AG09309 (cell line): ENCODE measurements at places on chromosomes 12 and 14.

GRCh38 chr12:57477710-57478681, 1.7 kb downstream of the ARHGAP9 start:
- no peak for DNase-seq

DNA sequence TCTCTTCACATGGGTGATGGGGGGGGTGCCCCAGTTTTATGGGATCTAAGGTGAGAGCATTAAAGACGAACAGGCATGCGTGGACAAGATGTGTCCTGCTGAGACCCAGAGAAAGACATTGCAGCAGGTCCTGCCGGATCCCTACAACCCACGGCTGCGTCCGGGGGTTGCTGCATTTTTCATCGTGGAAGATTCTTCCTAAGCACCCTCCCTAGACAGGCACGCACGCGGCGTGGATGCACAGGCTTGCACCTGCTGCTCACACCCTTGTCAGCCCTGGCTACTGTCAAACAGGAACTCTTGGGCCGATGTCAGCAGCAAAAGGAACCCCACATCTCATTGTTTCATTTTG, 280.6 kb upstream of the RTL1 start:
- DNase-seq = no peak

DNA sequence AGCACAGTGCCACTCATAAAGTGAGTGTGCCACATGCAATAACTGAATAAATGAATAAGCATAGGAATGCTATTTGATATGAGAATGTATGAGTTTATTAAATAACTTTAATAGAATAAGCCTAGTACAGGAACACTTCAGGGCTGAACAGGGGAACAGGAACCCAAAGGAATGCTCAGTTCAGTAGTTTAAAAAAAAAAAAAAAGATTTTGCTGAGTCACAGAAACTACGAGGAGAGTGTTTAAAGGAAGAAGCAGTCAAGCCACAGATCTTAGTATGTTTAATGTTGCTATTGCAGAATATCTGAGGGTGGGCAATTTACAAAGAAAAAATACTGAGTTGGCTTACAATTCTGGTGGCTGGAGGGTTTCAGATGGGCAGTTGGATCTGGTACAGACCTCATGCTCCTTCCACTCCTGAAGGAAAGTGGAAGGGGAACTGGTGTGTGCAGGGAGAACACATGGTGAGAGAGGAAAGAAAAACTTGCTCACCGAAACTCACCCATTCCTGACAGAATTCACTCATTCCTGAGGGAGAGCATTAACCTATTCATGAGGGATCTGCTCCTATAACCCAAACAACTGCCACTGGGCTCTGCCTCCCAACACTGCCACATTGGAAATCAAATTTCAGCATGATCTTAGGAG, 880.3 kb upstream of the MGAT4C start:
- DNase-seq = no peak

GRCh38 chr14:32022938-32023466, 54.1 kb upstream of the ARHGAP5 start:
- DNase-seq = no peak

DNA sequence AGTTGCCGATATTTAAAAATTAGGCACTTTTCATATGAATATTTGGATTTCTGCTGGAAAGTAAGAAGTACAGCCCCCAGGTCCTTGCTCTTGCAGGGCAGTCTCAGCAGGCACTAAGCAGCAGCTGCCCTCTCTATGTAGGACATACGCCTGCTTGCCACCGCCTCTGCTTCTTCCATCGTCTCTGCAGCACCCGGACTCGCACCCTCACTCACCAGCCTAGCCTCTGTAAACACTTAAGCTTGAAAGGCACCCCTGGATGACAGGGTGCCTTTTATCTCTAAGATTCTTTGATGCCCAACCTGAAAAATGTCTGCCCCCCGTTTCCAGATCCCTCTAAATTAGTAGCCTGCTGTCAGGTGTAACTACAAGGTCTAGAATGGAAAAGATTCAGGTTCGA, 19.0 kb downstream of the OTUB2 start:
- DNase-seq = no peak

DNA sequence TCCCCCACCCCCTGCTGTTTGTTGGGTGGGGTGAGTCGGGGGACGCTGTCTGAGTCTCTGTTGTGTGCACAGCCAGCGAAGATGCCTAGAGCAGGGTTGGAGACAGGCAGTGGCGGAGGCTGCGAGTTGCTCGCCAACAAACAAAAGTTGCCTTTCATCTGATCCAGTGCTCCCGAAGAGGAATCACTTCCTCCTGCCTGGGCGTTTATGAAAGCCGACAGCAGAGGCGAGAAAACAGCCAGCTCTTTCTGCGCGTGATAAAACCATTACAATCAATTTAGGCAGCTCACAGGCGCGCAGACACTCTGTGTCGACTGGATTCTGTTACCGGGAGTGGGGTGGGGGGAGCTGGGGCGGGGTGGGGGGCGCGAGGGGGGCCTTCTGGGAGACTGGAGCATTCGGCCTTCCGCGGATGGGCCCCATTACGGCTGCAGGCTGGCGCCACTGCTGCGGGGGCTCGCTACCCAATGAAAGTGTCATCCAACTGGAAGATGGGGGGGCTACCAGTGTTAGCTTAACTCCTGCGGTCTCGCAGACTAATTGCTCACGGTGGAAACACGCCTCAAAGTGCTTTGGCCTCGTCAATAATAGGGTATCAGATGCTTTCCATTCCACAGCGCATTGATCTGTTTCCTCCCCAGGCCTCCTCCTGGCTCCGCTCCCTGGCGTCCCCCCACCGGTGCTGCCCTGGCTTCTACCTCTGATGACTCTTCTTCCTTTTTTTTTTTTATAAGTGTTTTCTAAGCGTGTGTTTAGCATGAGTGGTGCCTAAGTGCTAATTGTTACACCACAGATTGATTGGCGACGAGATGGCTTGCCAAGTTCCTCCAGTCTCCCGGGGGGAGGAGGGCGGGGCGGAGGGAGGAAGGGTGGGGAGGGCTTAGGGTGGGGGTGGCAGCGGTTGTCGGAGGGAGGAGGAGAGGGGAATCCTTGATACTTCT, 678.4 kb downstream of the MED13L start:
- DNase-seq = no peak

DNA sequence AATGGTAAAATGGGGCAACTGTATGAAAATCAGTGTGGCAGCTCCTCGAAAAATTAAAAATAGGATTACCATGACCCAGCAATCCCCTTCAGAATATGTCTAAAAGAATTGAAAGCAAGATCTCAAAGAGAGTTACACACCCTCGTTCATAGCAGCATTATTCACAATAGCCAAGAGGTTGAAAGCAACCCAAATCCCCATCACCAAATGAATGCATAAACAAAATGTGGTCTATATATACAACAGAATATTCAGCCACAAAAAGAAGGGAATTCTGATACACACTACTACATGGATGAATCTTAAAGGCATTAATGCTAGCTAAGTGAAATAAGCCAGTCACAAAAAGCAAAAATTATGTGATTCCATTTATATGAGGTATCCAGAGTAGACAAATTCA, 27.2 kb downstream of the RAD52 start:
- DNase-seq = no peak
